Stimulated activated CD4-positive, alpha-beta T cell treated with anti-CD3 and anti-CD28 coated beads, Interleukin-4, amount 100 ng/mL, for 48 hours (primary cell): ENCODE measurements at places on chromosomes 13 and 19.

- no peak for DNase-seq
These were observed 39.5 kb upstream of the CNMD start for GRCh38 chr13:52779103-52779502.

- DNase-seq = no peak
These were observed 53.2 kb downstream of the PEX11G start for GRCh38 chr19:7435586-7435985.

DNA sequence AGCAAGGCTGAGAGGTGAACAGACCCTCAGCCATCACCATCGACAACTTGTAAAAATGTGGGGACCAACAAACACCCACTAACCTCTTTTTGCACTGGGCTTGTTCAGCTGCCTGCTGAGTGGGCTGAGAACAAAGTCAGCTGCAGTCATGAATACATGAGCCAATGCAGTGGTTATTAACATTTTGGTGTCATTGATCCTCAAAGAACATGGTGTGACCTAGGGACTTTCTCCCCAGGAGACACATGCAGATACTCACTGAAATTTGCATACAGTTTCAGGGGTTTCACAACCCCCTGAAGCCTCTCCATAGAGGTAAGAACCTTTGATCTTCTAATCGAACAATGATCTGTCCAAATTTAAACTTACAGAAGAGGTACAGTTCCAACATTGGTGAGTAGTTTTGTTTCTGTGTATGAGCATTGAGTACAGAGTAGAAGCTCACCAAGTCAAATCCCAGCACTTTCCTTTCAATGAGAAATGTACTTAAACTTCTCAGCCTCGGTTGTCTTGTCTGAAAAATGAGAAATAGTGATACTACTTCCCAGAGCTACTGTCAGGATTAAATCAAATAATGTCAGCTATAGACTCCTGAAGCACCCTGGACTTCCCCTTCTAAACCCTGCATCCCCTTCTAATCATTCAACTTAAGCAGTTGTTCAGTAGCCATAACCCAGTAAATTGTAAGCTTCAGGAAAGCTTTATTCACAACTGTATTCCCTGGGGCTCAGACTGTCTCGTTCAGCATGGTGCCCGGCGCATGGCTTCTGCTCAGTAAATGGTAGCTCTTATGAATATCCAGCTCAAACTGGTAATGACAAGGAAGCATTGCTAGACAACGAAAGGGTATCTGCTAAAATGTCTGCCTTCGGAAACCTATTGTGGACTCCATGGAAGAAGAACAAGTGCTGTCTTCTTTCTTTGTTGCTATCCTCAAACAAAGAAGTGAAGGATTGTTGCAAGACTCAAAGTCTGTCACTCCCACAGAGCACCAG, 148.7 kb downstream of the FOXO1 start:
- no peak for DNase-seq

- no peak for DNase-seq
These were observed 543.2 kb downstream of the SLITRK6 start for GRCh38 chr13:85255978-85256377.

GRCh38 chr13:33006638-33007037, 9.6 kb upstream of the KL start:
- DNase-seq = no peak

- DNase-seq = no peak
These were observed 46.6 kb upstream of the GPR183 start for GRCh38 chr13:99353836-99354235.

DNA sequence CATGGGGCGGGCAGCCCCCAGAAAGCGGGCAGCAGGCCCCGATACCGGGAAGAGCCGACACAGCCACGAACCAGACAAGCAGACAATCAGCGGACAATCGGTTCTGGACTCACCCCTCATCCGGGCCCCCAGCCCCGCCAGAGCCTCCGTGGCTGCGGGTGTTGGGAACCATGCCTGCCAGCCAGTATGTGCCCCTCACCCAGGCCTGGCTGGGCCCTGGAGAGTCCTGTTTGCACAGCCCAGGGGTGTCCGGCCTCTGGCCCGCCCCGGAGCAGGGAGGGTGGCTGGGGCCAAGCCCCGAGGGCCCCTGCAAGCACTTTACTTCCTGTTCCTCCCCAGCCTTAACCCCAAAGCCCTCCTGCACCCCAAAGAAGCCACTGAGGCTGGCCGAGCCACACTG, 7.8 kb downstream of the PODNL1 start:
- no peak for DNase-seq

GRCh38 chr13:33051632-33052031, 35.4 kb downstream of the KL start:
- no peak for DNase-seq

DNA sequence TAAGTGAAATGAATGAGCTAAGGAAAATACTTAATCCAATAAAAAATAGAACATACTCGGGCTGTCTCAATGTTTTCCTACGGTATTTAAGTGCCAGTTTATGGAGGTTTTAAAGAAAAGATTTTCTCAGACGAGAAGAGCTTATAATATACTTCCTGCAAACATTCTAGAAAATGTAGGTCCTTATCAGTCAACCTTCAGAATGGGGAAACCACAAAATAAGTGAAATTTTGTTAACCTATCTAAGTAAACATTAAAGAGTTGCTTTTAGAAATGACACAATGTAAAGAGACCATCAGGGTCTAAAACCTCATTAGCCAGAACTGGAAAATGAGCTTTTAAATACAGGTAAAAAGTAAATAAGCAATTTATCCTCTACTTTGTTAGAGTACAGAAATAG, 12.1 kb downstream of the MIR17HG start:
- no peak for DNase-seq

DNA sequence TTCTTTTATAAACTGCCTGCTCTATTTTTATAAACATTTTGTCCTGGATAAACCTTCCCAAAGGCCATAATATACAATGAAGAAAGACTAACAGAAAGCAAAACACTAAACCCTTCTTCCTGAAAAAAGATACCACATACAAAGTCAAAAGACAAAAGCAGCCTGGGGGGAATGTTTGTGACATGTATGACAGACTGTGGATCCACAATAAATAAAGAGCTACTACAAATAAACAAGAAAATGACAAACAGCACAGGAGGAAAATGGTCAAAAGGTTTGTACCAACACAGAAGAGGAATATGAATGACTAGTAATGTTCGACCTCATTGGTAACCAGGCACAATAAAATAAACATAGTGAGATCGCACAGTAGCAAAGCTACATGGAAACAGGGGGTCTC, 19.8 kb downstream of the AP2S1 start:
- no peak for DNase-seq

DNA sequence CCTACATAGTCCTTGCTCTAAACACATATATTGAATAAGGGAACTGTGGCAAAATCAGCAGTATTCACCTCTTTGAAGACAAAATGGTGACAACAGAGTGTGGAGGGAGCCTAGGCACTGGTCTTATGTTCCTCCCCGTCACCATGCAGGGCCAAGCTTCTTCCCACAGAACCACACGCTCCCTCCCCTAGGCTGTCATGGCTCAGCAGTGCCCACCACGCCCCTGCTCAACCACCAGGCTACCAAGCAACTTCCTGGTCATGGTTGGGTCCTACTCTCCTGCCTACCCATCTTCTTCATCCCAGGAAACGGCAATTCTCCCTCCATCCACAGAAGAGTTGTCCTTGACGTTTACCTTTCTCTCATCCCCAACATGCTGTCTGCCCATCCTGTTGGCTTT, 126.1 kb downstream of the CRYL1 start:
- no peak for DNase-seq

DNA sequence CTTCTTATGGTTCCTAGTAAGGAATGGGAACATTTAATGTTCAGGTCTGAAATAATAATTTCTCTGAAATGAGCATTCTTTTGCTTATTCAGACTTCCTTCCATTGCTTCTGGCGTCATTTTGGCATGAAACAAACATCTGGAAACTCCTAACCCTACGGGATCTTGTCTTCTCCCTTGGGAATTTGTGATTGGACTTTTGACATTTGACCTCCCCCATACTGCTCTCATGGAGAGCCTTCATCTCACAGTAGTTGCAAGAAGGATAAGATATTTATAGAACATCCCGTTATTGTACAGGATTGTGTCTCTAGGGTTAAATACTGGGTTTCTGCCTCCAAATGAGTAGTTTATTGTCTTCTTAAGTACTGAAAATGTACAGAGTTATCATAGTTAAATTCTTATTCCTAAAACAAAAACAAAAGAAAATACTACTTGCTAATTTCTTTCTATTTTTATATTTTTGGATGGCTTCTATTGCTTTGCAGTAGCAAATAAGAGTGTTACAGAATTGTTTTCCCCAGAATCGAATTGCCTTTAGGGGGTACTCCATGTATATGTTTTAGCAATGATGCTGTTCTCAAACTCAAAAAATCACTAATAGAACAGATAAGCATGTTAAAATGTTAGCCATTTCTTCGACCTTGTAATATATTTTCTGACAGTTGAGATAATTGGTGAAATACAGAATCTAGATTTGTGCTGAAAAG, 366.8 kb downstream of the DLEU7 start:
- DNase-seq = no peak

GRCh38 chr13:79393564-79394249, 12.3 kb downstream of the RBM26 start:
- DNase-seq = peak; percentile 4
